ENCODE measurements at places on chromosomes 7 and 10.

DNA sequence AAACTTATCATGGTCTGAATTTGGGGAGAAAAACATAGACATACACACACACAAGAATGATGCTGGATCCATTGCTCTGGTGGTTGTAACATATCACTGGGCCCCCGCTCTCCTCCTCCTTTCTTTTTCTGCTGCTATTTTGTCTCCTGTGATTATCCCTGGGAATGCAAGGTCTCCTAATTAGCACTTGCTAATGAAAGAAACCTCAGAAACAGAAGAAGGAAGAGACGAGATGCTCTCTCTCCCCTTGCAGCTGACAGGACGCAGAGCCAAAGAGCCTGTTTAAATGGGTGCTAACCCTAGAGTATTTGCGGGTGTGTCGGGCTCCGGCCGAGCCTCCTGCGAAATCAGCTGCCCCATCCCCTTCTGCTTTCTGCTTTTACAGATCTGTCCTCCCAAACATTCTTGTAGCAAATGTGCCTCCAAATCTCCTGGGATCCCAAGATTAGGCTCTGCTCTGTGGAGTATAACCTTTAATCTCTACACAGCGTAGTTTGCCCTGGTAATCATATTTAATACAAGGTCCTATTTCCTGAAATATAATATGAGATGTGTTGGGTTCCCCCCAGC, 81.5 kb downstream of the FRMPD2 start:
- DNase-seq, result no peak

GRCh38 chr7:40220421-40220911, 85.7 kb downstream of the SUGCT start:
- DNase-seq, result no peak

DNA sequence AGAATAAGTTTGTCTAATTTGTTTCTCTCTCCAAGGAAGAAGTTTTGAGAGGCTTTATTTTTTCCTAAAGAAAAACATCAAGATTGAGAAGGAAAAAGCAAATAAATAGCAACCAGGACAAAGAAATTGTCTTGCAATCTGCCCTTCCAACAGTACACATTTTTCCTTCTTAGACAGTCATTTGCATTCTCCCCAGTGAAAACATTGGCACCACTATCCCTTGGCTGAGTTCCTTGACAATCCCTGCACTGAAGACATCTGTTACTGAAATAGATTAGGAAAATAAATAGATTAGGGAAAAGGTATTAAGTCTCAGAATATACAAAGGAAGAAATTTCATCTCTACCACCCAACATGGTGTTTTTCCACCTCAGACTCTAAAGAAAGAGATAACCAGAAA, 12.2 kb upstream of the TMEM243 start:
- DNase-seq, result no peak

DNA sequence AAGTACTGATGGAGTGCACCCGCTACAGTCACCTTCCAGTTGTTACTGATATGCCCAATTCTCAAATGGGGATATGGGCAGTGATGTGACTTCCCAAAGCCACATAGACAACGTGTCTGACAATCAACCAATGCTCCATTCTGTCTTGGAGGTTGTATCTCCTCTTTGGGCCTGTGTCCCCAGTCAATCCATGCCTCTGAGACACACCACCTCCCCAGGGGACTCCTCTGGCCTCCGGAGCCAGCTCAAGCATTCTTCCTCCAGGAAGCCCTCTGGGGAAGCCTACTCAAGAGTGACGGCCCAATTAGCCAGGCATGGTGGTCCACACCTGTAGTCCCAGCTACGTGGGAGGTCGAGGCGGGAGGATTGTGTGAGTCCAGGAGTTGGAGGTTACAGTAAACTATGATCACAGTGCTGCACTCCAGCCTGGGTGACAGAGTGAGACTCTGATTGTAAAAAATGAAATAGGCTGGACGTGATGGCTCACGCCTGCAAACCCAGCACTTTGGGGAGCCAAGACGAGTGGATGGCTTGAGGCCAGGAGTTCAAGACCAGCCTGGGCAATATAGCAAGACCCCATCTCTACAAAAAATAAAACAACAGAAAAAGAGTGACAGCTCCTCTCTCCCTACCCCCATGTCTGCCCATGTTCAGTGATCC, 99.5 kb upstream of the TNRC18 start:
- no peak for DNase-seq

All from NCI-H1930 (cell line).